Lower lobe of right lung (tissue), 2 donors: ENCODE measurements at places on chromosomes 3 and 15. TPM values are rescaled to one million over a fixed set of nuclear protein-coding genes. Genes with fewer than 3 reads are reported as not detected.

Gene SLC35G2
- total RNA-seq = 5.7 TPM

Gene SI
- total RNA-seq = not detected

Gene PRKAR2A
- total RNA-seq = 45.5 TPM

- DNase-seq = no peak
Measured at GRCh38 chr3:143163562-143164100, 44.1 kb downstream of the CHST2 start.

GRCh38 chr3:123026565-123027291 is 835 bp downstream of the SEMA5B start:
- peak; percentile 57 for DNase-seq

DNA sequence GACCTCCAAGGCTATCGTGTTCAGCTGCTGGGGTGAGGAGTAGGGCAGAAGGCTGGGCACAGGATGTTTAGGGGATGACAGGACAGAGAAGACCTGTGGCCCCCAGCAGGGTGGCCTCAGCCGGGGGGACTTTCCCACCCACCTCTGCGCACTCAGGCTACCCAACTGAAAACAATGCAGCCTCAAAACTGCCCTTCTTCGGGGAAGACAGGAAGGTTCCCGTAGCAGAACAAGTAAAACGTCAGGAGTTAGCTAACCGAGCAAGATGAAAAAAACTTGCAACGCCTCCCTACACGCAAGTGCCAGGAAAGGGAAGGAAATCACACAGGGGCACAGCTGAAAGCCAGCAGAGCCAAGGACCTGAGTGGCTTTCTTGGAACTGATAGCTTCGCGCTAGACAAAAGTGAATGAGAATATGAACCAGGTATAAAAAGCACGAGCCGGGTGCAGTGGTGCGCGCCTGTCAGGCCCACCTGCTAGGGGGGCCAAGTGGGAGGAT is 38.4 kb upstream of the FURIN start:
- DNase-seq = peak; percentile 53

- DNase-seq = no peak
Measured at GRCh38 chr15:101805605-101806345, 2.5 kb downstream of the OR4F6 start.

DNA sequence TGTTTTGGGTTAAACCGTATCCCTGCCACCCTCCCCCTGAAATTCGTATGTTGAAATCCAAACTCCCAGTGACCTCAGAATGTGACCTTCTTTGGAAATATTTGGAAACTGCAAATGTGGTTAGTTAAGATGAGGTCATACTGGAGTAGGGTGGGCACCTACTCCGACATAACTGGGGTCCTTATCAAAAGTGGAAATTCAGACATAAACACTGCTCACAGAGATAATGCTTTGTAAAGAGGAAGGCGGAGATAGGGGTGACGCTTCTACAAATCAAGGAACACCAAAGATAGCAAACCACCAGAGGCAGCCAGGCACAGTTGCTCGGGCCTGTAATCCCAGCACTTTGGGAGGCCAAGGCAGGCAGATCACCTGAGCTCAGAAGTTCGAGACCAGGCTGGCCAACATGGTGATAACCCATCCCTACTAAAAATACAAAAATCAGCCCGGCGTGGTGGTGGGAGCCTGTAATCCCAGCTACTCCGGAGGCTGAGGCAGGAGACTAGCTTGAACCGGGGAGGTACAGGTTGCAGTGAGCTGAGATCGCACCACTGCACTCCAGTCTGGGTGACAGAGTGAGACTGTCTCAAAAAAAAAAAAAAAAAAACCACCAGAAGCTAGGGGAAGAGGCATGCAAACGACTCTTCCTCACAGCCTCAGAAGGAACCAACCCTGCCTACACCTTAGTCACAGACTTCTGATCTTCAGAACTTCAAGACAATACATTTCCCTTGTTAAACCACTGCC is 51.1 kb upstream of the CHD2 start:
- DNase-seq = no peak

DNA sequence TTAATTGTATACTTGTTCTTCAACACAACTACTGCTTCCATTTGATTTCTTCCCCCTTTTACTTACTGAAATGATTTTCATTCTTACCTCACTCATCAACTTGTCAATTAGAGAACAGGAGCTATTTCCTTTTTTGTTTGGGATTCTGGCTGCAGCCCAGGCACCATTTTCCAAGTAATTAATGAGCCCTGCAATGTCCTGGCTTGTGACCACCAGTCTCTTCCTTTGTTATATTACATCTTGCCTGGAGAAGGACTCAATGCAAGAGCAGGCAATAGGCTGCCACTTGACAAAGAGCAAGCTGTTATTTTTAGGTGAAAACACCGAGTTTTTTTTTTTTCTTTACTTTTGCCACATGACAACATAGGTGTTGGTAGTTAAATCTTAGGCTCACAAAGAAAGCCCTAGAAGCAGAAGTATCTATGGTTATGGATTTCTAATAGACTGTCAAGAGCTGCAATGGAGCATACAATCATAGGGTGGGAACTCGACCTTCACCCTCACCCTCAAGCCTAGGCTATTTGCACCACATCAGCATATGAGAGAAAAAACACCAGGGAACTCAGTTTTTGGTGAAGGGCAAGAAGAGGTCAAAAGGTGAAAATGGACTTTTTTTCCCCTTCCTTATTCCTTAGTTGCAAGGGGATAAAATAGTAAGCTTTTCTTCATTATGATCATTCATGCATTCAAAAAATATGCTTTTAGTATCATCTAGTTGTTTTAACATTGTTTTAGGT is 114.9 kb downstream of the TNIK start:
- no peak for DNase-seq
